T follicular helper cell (primary cell): ENCODE measurements at places on chromosomes 12 and 14.

- DNase-seq = no peak
Observed at GRCh38 chr14:89466944-89467343, 49.9 kb upstream of the FOXN3 start.

- DNase-seq = no peak
Observed at GRCh38 chr12:121769831-121770301, 23.6 kb downstream of the RHOF start.

- no peak for DNase-seq
Observed at GRCh38 chr12:66132408-66132807, 1.9 kb upstream of the LLPH start.

DNA sequence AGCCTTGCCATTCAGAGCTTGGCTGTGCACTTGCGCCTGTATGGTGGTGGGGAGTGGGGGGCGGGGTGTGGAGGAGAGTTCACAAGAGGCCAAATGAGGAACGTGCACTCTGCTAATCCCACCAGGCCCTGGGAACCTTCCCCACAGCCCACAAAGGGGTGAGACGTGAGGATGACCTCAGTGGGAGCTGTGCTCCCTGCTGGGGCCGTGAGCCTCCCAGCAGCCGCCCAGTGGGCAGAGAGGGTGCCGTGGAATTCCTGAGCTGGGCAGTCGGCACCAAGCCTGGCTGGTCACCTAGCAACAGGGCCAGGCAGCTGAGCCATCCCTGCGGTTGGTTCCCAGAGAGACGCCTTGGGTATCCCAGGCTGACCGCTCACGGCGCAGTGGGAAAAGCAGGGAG lies 53.7 kb downstream of the CCNK start:
- no peak for DNase-seq

- DNase-seq = no peak
Observed at GRCh38 chr12:11814374-11814773, 164.9 kb downstream of the ETV6 start.

DNA sequence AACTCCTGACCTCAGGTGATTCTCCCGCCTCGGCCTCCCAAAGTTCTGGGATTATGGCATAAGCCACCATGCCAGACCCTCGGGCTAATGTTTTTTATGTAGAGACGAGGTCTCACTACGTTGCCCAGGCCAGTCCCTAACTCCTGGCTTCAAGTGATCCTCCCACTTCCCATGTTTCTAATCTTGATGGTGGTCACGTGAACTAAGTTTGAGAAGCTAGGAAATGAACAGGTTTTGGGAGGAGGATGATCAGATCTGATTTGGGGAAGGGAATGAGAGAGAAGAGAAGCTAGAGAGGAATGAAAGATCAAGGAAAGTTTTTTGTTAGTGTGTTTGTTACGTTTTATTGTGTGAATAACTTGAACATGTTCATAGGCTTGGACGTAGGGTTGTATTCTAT lies 17.2 kb upstream of the SINHCAF start:
- DNase-seq = no peak

DNA sequence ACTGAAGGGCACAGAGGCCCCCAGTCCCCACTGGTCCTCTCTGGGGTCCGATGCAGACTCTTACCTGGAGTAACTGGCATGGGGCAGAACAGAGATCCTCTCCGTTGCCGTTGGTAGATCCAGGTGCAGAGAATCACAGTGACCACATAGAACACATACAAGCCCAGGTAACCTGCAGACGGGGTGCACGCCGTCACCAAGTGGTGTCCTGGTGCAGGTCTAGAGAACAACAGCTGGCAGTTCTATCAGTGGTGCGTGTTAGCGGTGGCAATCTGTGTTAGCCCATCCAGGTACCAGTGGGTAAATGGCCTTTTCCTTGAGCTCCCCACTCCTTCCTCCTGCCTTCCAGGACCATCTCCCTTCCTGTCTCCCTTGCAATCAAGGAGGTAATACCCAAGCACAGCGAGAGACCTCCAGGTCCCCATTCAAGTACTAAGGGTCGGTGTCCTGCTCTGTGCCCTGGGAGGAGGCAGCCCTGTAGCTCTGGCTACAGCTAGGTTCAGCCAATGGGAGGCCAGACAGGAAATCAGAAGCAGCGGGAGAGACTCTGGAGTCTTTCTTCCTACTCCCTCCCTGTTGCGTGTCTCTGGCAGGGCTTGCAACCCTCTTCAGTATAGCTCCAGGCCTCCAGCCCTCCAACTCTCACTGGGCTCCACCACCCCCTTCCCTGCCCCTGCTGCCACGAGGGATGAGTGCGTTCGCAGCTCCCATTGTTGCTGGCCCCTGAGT lies 15.8 kb downstream of the SLC8B1 start:
- DNase-seq = no peak

GRCh38 chr14:76779221-76780057 lies 18.2 kb downstream of the VASH1 start:
- DNase-seq = no peak
